Upper lobe of right lung (tissue), 1 donor: ENCODE measurements at places on chromosomes 1 and 21.

- DNase-seq = no peak
These were observed 3.8 kb downstream of the MAP7D1 start for GRCh38 chr1:36159614-36160387.

DNA sequence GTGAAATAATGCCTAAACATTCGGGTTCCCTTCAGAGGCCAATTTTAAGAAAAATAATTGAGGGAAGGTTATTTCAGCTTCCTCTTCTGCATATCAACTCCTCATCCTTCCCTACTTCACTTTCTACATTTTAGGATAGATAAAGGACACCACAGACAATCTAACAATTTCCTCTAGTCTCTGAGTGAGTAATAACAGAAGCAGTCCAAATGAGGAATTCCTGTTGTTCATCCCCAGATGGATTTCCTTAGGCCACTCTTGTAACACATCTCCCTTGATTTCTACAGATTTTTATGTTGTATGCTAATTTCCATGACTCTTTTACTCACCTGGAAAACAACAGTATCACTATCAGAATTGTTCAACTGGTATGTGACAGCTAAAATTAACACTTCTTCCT lies 87.7 kb upstream of the LYPLAL1 start:
- no peak for DNase-seq

DNA sequence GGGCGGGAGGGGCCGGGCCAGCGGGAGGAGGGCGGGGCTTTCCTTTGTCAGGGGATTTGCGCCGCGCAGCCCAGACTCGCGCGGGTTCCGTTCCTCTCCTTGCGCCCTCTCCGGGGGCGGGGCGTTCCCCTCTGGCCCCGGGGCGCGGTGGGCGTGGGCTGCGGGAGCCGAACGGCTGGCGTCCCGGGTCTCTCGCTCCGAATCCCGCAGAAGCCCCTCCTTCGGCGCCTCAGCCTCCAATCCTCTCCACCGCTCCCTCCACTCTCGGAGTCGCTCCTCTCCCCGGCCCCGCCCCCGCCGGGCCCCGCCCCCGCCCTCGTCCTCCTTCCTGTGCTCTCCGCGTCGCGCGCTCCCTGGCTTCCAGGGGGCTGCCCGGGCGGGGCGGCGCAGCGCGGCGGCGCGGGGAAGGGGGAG lies 82.8 kb upstream of the BMP8A start:
- peak; percentile 96 for DNase-seq

GRCh38 chr21:46254208-46254975 lies 25.8 kb upstream of the LSS start:
- DNase-seq = peak; percentile 38

DNA sequence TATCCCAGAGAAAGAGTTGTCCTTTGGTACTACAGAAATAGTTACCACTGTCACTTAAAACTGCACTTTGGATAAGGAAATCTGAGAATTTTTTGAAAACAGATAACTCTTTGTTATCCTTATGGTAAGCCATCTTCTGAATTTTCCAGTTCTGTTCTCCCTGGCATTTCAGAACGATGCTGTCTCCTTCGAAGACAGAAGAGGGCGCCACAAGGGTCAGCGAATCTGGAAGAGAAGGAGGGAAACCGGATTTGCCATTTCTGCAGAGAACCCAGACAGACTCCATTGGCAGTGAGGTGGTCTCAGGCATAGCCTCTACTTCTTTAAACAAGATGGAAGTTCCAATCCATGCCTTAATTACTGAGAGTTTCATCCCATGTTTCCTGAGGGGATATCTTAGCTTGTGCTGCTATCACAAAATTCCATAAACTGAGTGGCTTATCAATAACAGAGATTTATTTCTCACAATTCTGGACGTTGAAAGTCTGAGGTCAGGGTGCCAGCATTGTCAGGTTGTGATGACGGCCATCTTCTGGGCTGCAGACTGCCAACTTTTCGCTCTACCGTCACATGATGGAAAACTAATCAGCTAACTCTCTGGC lies 6.4 kb downstream of the FCRL2 start:
- no peak for DNase-seq

- no peak for DNase-seq
These were observed 94.6 kb upstream of the TENT5C start for GRCh38 chr1:117511273-117511672.

GRCh38 chr1:9167638-9168037 lies 38.7 kb upstream of the GPR157 start:
- no peak for DNase-seq

- DNase-seq = no peak
These were observed 82.3 kb downstream of the FCRL5 start for GRCh38 chr1:157469752-157470675.
